ENCODE measurements at places on chromosomes 7 and 10.

DNA sequence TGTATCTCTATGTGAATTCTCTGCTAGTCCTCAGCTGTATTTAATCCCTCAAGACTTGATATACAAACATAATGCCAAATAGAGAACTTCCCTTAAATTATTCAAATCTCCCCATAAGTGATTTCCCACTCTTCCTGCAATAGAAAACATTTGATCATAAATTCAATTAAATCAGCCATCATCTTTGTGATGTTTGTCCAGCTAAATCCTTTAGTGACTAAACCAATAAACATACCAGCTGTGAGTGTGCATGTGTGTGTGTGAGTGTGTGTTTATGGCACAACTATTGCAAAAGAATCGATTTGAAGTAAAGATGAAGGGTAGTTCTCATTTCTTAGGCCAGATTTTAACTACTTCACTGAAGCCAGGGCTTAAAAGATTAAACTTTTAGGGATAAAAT lies 175.5 kb upstream of the FZD1 start:
- no peak for DNase-seq

DNA sequence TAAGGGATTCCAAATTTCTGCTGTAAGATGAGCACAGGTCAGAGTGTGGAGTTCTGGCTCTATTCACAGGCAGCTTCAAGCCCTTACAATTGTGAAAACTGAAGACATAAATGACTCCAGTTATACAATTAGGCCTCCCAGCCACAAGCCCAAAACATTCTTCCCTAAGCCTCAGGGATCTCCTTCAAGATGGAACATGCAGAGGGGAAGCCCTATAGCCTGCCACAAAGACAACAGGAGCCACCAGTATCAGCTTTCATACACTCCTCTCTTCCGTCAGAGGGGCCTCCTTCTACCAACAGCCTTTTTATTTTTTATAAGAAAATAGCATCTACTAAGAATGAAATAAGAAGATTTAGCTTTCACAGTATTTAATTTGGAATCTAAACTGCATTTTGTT lies 46.5 kb downstream of the DLD start:
- DNase-seq, result no peak

DNA sequence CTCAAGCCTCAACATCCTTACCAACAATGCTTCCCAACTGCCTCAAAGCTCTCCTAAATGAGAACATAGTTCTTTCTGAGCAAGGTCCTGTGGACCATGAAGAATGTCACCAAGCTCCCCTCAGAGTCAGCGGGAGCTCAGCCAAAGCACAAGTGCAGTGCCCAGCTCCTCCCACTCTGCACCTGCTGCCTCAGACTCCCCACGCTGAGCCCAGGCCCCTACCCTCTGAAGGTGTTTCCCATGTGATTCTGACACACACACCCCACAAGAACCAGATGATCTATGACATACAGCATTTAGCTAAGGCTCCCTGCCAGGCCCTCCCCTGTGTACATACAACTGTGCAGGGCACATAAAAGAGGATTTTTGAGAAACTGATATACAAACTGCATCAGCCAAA lies 19.2 kb downstream of the ERCC6 start:
- DNase-seq, result no peak

- no peak for DNase-seq
These were observed 80.8 kb downstream of the PTPRE start for GRCh38 chr10:127987467-127988380.

- DNase-seq, result no peak
These were observed 6.0 kb downstream of the SRGN start for GRCh38 chr10:69093933-69094332.

- no peak for DNase-seq
These were observed 59.8 kb upstream of the MAGI2 start for GRCh38 chr7:79513261-79513660.

DNA sequence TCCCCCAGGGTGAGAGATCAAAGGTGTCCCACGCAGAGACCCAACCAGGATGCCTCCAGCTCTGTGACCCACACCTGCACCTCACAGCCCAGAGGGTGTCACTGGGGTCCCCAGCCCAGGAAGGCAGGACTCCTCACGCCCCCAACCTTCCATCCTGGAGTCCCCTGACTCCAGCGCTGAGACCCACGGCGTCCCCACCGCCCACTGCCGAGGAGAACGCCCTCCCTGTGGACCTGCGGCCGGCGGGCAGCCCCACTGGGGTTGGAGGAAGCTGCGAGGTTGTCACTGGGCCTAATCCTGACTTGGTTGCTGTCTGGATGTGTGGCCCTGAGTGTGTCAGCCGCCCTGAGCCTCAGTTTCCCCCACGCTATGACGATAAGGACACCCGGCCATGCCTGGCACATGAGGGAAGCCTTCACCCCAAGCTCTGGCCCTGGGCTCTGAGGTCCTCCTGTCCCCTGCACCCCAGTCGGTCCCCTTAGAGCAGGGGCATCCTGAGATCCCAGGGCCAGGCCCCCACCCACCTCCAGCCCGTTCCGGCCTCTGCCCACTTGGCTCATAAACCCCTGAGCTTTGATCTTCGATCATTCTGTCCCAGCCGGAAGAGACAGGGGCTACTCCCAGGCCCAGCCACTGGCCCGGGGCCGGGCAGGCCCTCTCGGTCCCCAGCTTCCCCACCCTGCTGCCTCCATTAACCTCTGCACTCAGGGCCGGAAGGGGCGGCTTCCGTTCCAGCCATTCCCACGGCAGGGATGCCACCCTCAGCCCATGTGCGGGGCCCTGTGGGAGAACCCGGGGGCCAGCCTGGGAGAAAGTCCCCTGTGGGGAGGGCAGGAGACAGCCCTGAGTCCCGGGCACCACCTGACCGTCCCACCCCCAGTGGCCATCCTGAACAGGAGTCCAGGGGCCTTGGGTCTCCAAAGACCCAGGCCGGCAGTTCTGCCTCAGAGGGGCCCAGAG lies 113.2 kb downstream of the MICALL2 start:
- no peak for DNase-seq

DNA sequence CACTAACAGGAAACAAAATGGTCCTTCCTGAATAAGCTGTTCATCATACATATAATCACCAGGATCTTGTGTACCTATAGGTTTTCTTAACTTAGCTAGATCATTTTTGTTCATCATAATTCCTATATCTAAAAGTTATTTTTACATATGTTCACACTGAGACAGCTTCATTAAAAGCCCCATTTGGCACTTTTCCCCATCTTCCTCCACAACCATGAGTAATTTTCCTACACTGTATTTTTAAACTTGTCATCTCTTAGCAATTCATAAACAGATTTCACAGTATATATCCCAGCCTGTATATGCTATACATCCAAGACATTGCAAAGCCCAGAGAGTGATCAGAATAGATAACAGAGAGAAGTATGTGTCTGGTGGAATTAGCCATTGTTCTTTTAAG lies 28.3 kb downstream of the ZNF365 start:
- DNase-seq, result no peak
